ENCODE measurements at places on chromosomes 6 and 20. TPM values are rescaled to one million over a fixed set of nuclear protein-coding genes. Genes with fewer than 3 reads are reported as not detected.

CEP43 gene
- 14.0 TPM for polyA plus RNA-seq

MAK gene
- 0.26 TPM for polyA plus RNA-seq

DCDC2 gene
- 1.3 TPM for polyA plus RNA-seq

PIM1 gene
- 10.4 TPM for polyA plus RNA-seq

CYP24A1 gene
- not detected for polyA plus RNA-seq

DNA sequence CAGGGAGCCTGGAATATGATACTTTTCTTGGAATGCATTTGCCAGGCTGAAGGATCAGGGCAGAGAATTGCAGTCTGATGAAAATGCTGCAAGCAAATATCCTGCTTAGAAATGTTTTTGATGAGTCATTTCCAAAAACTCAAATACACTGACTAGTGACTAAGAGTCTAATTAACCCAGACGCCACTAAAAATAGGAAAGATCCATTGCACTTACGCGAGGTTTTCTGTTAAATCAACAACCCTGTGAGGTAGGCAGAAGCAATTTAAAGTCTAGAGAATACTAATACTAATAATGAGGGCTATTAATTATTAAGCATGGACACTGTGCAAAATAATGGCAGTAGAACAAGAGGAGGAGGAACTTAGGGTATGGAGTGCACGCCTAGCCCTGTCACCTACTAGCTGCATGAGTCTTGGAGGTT, 130.1 kb upstream of the DOK5 start:
- H3K36me3 ChIP-seq: no peaks in the 10 kb centered on the region
- H3K4me3 ChIP-seq: no peak overlapping the region
- no peaks in the 10 kb centered on the region for H3K4me1 ChIP-seq
- no peak for DNase-seq

GRCh38 chr6:170231293-170232185, 59.3 kb downstream of the DLL1 start:
- H3K4me3 ChIP-seq: no peak overlapping the region
- no peaks in the 10 kb centered on the region for H3K36me3 ChIP-seq
- no peaks in the 10 kb centered on the region for H3K4me1 ChIP-seq
- H3K27ac ChIP-seq: no peak overlapping the region

DNA sequence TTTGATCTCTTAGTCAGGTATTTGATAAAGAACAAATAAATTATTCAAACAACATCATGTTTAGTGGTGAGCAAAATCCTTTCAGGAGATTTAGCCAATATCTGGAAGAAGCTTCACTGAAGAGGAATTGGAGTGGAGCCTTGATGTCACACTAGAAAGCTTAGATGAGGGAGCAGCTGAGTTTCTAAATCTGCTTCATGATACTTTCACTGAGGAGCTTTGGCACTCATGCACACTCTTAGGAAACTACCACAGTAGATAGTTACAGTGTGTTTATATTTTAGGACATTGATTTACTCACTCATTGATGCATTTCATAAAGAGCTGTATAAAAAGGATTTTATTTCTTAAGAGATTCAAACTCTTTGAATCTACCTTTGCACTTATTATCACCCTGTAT, 366.2 kb upstream of the BTBD3 start:
- H3K27ac ChIP-seq: no peak overlapping the region
- no peak overlapping the region for H3K4me3 ChIP-seq
- no peaks in the 10 kb centered on the region for H3K36me3 ChIP-seq
- no peaks in the 10 kb centered on the region for H3K27me3 ChIP-seq
- DNase-seq: no peak

- no peaks in the 10 kb centered on the region for H3K36me3 ChIP-seq
- no peak for DNase-seq
- no peaks in the 10 kb centered on the region for H3K4me1 ChIP-seq
- no peaks in the 10 kb centered on the region for H3K27me3 ChIP-seq
These were observed 130.8 kb upstream of the SLC22A23 start for GRCh38 chr6:3587660-3588059.

GRCh38 chr20:33027769-33028751, 3.4 kb upstream of the BPIFB6 start:
- no peaks in the 10 kb centered on the region for H3K4me1 ChIP-seq
- no peak for DNase-seq
- no peaks in the 10 kb centered on the region for H3K27me3 ChIP-seq
- no peak overlapping the region for H3K4me3 ChIP-seq

DNA sequence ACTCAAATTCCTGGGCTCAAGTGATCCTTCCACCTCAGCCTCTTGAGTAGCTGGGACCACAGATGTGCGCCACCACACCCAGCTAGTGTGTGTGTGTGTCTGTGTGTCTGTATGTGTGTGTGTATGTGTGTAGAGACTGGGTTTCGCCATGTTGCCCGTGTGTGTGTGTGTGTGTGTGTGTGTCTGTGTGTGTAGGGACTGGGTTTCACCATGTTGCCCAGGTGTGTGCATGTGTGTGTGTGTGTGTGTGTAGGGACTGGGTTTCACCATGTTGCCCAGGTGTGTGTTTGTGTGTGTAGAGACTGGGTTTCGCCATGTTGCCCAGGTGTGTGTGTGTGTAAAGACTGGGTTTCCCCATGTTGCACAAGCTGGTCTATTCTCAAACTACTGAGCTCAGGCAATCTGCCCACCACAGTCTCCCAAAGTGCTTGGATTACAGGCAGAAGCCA, 28.3 kb downstream of the CDK5RAP1 start:
- no peak overlapping the region for H3K27ac ChIP-seq
- H3K4me1 ChIP-seq: no peaks in the 10 kb centered on the region
- no peak for DNase-seq
- H3K36me3 ChIP-seq: peaks cover 24% of the 10 kb centered on the region
- no peak overlapping the region for H3K4me3 ChIP-seq

- H3K36me3 ChIP-seq: no peaks in the 10 kb centered on the region
- DNase-seq: no peak
- H3K27me3 ChIP-seq: no peaks in the 10 kb centered on the region
- H3K4me1 ChIP-seq: no peaks in the 10 kb centered on the region
These were observed 78.5 kb downstream of the TMEM242 start for GRCh38 chr6:157244780-157245179.

DNA sequence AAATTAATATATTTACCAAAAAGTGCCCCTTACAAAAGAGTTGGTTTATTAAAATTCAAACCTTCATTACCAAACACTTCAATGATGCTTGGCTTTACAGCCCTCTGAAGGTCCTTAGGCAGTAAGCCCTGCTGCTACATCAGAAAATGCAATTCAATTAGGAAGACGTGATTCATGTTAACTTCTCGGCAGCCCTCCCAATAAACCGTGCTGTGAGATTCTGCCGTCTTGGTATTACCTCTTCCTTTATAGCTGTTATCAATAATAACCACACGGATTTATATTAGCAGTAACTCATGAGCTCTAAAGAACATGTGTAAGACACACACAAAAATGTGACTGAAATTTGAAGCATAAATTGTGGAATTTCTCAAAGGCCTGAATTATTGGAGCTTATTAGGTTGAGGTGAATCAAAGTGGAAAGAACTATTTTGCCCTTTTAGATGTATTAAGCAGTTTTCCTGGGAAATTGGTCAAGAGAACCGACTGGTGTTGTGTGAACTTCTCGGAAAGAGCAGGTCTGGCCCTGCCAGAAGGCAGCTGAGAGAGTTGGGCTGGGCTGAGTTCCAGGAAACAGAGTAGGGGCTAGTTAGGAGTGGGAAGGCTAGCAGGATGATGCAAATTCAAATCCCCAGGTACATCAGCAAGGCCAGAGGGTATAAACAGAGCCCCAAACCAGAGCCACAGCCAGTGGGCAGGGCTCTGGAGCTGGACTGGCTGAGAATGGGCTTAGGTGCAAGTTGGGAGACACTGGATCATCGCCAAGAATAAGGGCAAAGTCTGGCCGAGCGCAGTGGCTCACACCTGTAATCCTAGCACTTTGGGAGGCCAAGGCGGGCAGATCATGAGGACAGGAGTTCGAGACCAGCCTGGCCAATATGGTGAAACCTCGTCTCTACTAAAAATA, 33.1 kb downstream of the FGD2 start:
- no peak overlapping the region for H3K4me3 ChIP-seq
- peaks cover 11% of the 10 kb centered on the region for H3K4me1 ChIP-seq
- H3K36me3 ChIP-seq: no peaks in the 10 kb centered on the region
- H3K27ac ChIP-seq: peak overlapping the region; percentile 69
- no peak for DNase-seq
- no peaks in the 10 kb centered on the region for H3K27me3 ChIP-seq

DNA sequence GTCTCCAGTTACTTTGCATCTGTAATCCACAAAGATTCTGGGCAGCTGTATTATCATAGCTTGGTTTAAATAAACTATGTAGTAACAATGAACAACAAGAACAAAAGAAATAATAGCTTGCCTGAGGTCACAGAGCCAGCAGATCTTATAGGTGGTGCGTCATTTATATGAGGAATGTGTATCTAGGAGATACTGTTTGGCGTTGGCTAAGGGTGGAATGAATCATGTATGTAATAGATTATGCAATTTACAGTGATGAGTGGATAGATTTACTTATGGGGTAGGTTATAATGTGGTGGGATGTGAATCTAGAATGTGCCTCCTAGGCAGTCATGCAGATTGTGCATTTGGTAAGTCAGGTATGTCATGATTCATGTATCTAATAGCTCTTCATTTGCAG, 42.8 kb downstream of the HNF4A start:
- no peak for DNase-seq
- H3K27ac ChIP-seq: no peak overlapping the region
- H3K36me3 ChIP-seq: peaks cover 3% of the 10 kb centered on the region
- H3K4me3 ChIP-seq: no peak overlapping the region
- no peaks in the 10 kb centered on the region for H3K27me3 ChIP-seq
- H3K4me1 ChIP-seq: peaks cover 61% of the 10 kb centered on the region

- no peaks in the 10 kb centered on the region for H3K36me3 ChIP-seq
- DNase-seq: no peak
- H3K4me3 ChIP-seq: no peak overlapping the region
- no peaks in the 10 kb centered on the region for H3K4me1 ChIP-seq
- H3K27ac ChIP-seq: no peak overlapping the region
These were observed 90.6 kb downstream of the PSMB1 start for GRCh38 chr6:170462366-170463020.

Data from liver (tissue), 10 donors.